ENCODE measurements at places on chromosomes 3 and 15.

DNA sequence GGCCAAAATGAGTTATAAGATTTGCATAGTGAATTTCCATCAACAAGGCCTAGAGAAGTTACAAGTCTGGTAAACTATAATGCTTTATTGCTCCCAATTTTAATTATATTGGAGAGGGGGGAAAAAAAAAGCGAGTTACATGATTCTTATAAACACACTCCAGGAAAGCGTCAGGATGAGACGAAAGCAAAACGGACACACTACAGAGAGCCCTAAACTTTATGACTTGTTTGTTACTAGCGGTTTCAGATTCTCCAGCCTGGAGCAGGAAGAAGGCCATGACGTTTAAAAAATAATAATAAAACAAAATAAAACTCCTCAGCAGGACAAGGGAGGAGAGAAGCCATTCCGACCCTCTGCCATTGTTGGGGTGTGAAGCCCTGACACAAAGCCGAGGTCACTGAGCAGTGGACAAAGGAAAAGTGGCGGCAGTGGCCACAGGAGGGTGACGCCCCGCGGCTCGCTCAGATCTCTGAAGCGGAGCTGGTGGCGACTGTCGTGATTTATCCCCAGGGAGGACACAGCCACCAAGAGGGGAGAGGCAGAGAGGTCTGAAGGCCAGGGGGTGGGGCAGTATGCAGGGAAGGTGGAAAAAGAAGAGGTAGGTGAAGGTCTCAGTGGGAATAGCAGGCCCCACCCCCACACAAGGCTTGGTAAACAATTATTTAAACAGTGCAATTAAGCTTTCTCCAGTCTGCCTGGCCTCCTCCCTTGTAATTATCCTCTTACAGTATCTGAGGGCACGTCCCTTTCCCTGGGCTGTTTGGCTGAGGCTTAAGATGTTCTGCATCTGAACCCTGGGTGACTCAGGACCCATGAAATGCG, 45.3 kb downstream of the ADAMTS9 start:
- no peak for DNase-seq

DNA sequence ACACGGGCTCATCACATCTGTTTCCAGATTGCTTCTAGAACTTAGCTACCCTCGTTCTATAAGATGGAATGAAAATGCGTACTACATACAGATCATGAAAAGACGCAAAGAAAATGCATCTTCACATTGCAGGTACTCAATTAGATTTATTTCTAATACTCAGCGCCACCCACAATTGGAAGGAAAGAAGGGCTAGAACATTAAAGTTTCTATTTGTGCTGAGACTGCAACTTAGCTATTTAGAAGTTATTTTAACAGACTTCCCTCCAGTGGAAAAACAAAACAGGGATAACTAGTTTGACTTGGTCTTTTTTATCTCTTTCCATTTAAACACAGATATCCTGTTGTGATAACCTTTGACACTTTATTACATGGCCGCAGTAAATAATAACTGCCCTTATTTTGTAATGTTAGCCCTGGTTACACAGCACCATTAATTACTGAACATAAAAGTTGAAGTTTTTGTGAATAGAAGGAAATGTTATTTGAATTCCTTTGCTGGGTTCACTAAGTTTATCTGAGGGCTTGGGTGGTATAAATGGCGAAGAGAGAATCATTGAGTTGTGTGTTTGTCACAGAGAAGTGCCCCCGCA, 86.9 kb upstream of the SLC25A26 start:
- DNase-seq: no peak

DNA sequence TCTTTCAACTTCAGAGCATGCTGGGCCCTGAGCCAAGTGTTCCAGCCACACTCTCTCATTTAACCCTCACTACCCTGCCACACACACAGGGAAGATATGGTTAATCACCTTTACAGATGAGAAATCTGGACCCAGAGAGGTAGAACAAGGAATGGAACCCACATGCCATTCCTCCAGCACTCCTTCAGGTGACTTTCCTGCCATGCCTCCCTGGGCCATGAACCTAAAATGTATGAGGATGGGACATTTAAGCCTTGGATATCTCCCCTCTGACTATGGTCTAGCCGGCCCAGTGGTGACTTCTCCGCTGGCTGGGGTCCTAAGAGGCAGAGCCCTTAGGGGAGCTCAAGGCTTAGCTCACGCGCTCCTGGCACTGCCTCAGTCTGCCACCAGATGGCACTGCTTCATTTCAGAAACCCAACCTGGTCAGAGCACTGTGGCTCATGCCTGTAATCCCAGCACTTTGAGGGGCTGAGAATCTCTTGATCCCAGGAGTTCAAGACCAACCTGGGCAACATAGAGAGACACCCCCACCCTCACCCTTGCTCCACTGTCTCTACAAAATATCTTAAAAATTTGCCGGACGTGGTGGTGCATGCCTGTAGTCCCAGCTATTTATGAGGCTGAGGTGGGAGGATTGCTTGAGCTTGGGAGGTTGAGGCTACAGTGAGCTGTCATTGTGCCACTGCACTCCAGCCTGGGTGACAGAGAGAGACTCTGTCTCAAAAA, 2.2 kb upstream of the DCAF1 start:
- peak; percentile 66 for DNase-seq

DNA sequence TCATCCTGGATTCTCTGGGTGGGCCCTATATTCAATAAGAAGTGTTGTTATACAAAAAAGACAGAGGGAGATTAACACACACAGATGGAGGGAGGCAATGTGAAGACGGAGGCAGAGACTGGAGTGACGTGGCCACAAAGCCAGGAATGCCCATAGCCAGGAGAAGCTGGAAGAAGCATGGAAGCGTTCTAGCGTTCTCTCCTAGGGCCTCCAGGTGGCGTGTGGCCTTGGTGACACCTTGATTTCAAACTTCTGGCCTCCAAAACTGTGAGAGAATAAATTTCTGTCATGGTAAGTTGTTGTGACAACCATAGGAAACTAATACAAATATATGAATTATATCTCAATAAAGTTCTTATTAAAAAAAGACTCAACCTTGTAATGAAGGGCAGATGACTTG, 21.3 kb downstream of the THBS1 start:
- DNase-seq: no peak

GRCh38 chr15:90101969-90102890, at the start of gene IDH2:
Gene IDH2 (minus strand): TSS chr15:90102468. CDS start chr15:90102390, 78 bp downstream.
- DNase-seq: peak; percentile 44

DNA sequence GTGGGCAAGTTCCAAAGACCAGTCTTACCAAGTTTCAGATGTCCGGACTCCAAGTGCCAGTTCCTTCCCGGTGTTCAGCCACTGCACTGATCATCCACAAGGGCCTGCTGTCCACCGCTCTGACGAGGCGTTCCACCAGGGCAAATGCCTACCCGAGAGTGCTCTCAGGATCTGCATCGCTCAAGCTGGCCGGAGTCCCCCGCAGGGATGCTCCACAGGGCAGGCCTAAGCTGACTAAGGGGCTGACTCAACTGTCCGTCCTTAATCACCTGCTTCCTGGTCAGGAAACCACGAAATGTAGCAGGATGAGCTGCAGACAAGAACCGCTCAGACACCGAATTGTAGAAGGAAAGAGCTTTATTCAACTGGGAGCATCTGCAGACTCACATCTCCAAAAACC, 341.6 kb downstream of the KCNH8 start:
- peak; percentile 60 for DNase-seq
